ENCODE measurements at places on chromosomes 6 and 20. TPM values are rescaled to one million over a fixed set of nuclear protein-coding genes. Genes with fewer than 3 reads are reported as not detected.

GRCh38 chr6:11772109-11772825 lies 6.3 kb downstream of the ADTRP start:
- H3K4me1 ChIP-seq, result peaks cover 14% of the 10 kb centered on the region
- DNase-seq, result peak; percentile 34
- H3K27me3 ChIP-seq, result no peaks in the 10 kb centered on the region
- no peak overlapping the region for H3K27ac ChIP-seq
- no peak overlapping the region for H3K4me3 ChIP-seq

GRCh38 chr6:24867104-24867703 lies 68.5 kb upstream of the ARMH2 start:
- no peaks in the 10 kb centered on the region for H3K4me1 ChIP-seq
- H3K27ac ChIP-seq, result no peak overlapping the region
- peaks cover 21% of the 10 kb centered on the region for H3K36me3 ChIP-seq
- no peaks in the 10 kb centered on the region for H3K27me3 ChIP-seq
- H3K4me3 ChIP-seq, result no peak overlapping the region

DNA sequence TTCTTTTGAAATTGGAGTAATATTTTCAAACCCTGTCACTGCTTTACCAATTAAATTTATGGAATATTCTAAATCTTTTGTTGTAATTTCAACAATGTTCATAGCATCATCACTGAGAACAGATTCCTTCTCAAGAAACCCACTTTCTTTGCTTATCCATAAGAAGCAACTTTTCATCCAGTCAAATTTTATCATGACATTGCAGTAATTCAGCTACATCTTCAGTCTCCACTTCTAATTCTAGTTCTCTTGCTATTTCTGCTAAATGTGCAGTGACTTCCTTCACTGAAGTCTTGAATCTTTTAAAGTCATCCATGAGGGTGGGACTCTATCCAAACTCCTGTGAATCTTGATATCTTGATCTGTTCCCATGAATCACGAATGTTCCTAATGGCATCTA lies 132.4 kb downstream of the INSM1 start:
- H3K4me1 ChIP-seq, result no peaks in the 10 kb centered on the region
- DNase-seq, result no peak
- no peak overlapping the region for H3K4me3 ChIP-seq

NRN1 gene
- 14.5 TPM for total RNA-seq

ADGB gene
- total RNA-seq, result not detected

WFDC5 gene
- not detected for total RNA-seq

SLC29A1 gene
- total RNA-seq, result 136 TPM
